Left lung (tissue), 14 donors: ENCODE measurements at places on chromosomes 7 and 10. TPM values are rescaled to one million over a fixed set of nuclear protein-coding genes. Genes with fewer than 3 reads are reported as not detected.

Gene ADARB2
- polyA plus RNA-seq: 0.88 TPM

Gene LRGUK
- polyA plus RNA-seq: 2.1 TPM

Gene MACROH2A2
- 76.7 TPM for polyA plus RNA-seq

Gene ANKRD22
- 0.13 TPM for polyA plus RNA-seq

Gene BMI1
- polyA plus RNA-seq: 91.6 TPM
